ENCODE measurements at places on chromosomes 5 and 9. TPM values are rescaled to one million over a fixed set of nuclear protein-coding genes. Genes with fewer than 3 reads are reported as not detected.

The DROSHA gene
- 13.0 TPM for total RNA-seq

The PAEP gene
- not detected for total RNA-seq

- H3K27ac ChIP-seq, result no peak overlapping the region
- H3K4me3 ChIP-seq, result no peak overlapping the region
- H3K36me3 ChIP-seq, result no peaks in the 10 kb centered on the region
- no peak for DNase-seq
- no peaks in the 10 kb centered on the region for H3K27me3 ChIP-seq
Measured at GRCh38 chr5:139088024-139088423, 110.1 kb downstream of the SIL1 start.

GRCh38 chr9:130382096-130382495 lies 62.7 kb upstream of the ASS1 start:
- H3K4me1 ChIP-seq, result no peaks in the 10 kb centered on the region
- no peaks in the 10 kb centered on the region for H3K36me3 ChIP-seq
- no peak overlapping the region for H3K4me3 ChIP-seq
- DNase-seq, result no peak
- H3K27ac ChIP-seq, result no peak overlapping the region

- DNase-seq, result no peak
- H3K4me1 ChIP-seq, result no peaks in the 10 kb centered on the region
- no peak overlapping the region for H3K27ac ChIP-seq
Measured at GRCh38 chr9:90958328-90958727, 156.7 kb downstream of the SYK start.
